Endothelial cell (in vitro differentiated cells): ENCODE measurements at places on chromosomes 1 and 21. TPM values are rescaled to one million over a fixed set of nuclear protein-coding genes. Genes with fewer than 3 reads are reported as not detected.

Gene HSD3B2
- not detected for total RNA-seq

GRCh38 chr1:167905671-167906070, 8.3 kb downstream of the ADCY10 start:
- no peak for DNase-seq

DNA sequence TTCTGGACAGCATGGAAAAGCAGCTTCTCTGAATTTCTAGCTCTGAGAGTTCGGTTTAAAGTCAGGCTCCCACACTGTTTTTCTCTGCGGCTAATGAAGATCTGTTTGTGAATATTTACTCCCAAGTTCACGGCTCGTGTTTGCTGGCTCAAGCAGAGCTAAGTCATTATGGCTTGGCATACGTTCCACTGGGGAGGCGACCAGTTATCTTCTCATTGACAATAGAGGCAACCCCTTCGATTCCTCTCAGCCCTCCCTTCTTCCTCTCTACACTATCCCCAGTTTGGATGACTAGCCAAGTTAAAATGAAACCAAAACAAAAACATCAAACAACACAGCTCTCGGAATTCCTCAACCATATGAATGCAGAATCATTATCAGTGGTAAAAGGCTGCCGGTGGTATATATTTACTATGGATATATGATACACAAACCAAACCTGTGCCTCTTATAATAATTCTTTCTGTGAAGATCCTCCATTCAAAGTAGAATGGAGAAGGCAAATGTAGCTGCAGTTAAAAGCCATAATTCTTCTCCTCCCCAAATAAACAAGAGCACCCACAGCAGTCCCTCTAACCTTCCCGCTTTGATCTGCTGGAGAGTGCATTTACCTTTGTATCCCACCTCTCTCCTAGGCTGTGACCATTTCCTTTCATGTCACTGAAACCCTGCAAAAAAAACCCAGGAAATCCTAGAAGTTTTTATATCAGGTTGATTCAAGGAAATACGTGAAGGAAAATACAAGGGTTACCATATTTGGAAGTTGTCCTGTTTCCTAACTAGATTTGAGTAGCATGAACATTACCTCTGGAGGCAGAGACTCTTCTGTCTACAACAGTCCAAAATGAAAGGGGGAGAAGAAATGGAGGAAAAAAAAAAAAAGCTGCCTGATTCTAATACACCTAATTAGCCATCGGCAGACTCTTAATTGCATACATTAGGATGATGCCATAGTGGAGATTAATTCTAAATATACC, 108.3 kb upstream of the USH2A start:
- no peak for DNase-seq

Gene ALX3
- total RNA-seq: not detected

DNA sequence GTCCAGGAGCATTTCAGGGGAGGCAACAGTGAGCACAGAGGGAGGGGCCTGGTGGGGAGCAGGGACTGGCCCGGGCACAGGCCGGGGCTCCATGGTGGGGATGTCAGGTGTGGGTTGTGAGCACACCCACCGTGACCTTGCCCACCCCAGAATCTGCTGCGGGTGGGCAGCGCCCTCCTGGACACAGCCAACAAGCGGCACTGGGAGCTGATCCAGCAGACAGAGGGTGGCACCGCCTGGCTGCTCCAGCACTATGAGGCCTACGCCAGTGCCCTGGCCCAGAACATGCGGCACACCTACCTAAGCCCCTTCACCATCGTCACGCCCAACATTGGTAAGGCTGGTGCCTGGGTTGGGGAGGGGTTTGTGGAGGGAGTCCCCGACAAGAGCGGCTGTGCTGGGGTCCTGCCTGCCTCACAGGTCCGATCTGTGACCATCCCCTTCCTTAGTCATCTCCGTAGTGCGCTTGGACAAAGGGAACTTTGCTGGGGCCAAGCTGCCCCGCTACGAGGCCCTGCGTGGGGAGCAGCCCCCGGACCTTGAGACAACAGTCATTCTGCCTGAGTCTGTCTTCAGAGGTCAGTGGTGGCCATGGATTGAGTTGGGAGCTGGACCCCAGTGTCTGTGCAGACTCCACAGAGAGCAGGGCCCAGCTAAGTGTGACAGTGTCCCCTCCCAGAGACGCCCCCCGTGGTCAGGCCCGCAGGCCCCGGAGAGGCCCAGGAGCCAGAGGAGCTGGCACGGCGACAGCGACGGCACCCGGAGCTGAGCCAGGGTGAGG, 14.3 kb downstream of the PSRC1 start:
- DNase-seq: no peak

Gene ZNF648
- not detected for total RNA-seq

DNA sequence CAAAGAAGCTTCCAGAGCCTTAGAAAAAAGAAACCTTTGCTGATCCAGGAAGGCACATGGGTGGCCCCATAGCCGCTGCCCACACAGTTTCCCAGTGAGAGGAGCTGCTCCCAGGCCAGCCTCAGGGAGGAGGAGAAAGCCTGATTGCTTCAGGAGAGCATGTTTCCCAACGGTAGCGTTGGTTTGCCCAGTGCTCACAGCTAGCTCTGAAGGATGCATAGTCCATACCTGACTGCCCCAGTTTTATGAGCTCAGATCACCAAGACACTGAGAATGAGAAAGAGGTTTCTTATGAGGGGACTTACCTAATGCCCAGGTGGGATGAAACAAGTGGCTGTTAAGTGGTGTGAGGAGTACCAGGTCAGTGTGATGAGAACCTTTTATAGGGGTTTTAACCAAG, at the start of gene CRNN:
CRNN (minus strand) TSS at position 355 of the 400 bp plus-strand sequence. CDS start 2,030 bp downstream, outside the sequence.
- DNase-seq: no peak

Gene GPR161
- total RNA-seq: 40.9 TPM

GRCh38 chr1:50080904-50081586, 27.7 kb upstream of the ELAVL4 start:
- DNase-seq: peak; percentile 21

DNA sequence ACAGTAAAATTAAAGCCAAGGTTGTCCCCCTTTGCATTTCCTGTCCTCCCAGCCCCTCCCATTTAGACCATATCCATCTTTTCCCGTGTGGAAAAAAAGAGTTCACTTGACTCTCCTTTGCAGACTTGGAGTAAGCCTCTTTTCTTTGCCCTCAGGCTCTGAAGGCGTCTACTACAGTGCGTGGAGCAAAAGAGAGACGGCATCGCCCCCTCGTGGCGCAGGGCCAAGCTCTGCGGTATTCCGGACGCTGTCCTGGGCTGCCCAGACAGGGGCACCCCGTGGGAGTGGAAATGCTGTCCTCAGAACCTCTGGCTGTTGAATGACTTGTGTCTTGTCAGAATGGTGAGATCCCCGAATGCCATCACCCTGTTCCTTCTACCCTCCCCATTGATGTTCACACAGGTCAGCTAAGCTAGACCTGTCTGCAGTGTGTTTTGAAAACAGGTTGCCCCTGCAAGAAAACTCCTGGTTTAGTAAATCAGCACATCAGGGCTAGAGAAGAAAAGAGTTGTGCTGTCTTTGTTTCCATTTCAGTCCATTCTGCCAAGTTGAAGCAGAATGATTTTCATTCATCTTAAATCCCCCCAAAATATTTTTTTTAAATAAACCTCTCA, 12.3 kb upstream of the GJA8 start:
- DNase-seq: peak; percentile 92

Gene PIK3R3
- 38.1 TPM for total RNA-seq

Gene VHLL
- total RNA-seq: not detected

DNA sequence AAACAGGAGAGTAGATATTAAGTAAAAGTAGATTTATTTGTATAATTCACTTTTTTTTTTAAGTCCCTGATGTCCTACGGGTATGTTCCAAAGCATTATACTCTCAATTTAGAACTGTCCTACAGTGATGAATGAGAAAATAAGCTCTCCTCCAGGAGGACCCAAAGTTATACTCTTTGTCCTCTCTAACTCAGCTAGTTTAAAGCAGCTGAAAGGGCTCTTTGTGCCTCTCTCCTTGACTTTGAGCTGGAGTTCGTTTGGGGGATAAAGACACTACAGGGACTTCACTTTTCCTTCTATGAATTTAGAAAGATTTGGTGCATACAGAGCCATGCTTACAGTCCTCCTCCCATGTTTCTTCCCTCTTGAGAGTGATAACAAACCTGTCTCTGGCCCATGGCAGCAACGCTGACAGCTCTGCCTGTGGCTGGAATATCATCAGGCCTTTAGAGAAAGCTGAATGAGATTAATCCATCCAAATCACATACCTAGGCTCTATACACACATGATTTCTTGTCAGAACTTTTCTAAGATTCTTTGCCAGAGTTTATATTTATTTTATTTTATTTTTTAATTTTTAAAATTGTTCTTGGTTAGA, 134.3 kb downstream of the PIK3R3 start:
- no peak for DNase-seq

Gene RHEX
- not detected for total RNA-seq

DNA sequence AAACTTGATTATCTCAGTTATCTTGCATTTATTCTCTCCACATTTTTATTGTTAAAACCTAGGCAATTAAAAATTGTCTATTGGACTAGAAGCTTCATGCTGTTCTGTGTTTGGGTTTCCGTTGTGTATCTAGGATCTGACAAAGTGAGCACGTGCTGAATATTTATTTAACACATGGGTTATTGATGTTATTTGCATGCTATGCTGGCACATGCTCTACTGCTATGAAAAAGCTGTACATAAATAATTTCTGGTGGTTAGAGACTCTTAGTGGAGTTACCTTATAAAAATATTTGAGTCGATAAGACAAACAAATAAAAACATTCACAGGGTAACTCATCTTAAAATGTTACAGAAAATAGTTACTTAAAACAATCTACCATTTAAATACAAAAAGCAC, 1769.7 kb downstream of the MRPL39 start:
- DNase-seq: no peak

- no peak for DNase-seq
Measured at GRCh38 chr1:182262425-182262824, 129.2 kb downstream of the GLUL start.

DNA sequence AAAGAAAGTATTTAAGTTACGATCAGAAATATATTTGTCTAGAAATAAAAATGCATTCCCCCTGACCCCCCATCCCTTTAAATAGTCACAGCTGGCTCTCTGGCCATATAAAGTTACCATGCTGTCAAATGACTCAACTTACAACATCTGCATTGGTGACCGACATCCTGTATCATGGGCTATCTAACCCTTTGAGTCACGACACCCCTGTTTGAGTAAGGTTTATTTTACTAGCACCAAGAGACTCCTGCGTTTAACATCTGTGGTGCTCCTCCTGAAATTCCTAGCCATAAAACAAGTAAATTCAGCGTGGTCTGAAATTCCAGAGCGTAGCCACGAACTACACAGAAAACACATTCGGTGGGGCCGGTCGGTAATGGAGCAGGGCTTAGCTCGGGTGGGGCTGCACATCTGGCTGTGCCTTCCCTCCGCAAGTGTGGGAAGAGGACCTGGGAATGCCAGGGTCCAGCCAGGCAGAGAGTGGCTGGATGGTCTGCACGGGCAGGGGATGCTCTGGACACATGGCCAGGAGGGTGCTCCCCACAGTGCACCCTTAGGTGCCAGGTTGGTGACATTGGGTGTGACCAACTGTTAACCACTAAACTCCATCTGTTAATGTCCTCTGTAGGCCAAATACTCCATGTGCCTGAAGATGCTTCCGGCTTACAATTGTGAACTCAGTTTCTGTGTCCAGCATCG, 53.0 kb upstream of the CLDN14 start:
- no peak for DNase-seq

Gene ERG
- 133 TPM for total RNA-seq

Gene TSPAN1
- 1.1 TPM for total RNA-seq

GRCh38 chr1:246969621-246970020, 37.9 kb upstream of the AHCTF1 start:
- no peak for DNase-seq

DNA sequence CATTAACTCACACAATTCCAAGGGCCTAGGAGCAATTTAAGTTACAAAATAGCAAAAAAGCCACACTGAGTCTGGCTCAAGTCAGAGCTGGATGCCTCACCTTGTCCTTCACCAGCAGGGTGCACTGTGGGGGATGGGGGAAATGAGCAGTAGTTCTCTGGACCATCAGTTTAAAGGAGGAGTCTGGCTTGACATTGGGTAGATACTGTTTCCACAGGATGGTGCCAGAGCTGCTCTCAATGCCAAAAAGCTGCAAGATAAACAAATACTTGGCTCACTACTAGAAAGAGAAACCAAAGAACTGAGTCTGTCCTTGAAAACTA, 18.8 kb downstream of the EMC1 start:
- DNase-seq: no peak

- no peak for DNase-seq
Measured at GRCh38 chr1:172932981-172933380, 117.8 kb downstream of the TNFSF18 start.

Gene LYPD8
- not detected for total RNA-seq

GRCh38 chr1:240927821-240928220, 315.9 kb upstream of the GREM2 start:
- DNase-seq: no peak

DNA sequence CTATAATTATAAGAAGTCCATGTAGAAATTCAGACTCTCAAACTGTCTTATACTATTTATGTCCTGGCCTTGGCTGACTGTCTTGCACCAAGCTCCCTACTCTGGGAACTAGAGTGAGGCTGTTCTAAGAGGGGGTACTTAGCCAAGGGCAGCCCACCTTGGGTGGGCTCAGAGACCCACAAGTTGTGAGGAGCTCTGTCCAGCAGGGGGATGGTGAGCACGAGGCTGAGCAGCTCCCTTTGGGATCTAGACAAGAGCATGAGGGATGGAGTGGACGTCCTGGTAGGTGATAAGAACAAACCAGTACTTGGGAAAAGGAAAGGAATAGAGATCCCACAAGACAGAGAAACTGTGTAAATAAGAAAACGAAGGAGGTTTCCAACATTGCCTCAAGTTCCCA, 127.1 kb upstream of the SLC44A3 start:
- no peak for DNase-seq

GRCh38 chr1:224730540-224730939, 114.4 kb downstream of the CNIH3 start:
- no peak for DNase-seq

DNA sequence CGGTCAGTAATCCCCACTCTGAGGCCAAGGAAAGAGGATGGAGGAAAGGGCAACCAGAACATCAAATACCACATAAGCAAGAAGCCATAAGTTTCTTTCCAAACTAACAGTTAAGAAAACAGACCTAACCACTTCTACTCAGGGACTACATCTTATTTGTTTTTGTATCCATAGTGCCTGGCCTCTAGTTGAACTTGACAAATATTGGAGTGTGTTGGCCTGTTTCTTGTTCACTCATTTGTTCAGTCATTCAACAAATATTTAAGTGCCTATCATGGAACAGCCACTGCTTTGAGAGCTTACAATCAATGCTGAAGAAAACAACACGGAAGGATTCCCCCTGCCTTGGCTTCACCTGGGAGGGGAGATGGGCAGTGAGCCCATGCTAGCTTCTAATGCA, 69.7 kb downstream of the ST6GALNAC3 start:
- DNase-seq: no peak

- DNase-seq: no peak
Measured at GRCh38 chr1:215669806-215670491, 102.8 kb downstream of the KCTD3 start.

DNA sequence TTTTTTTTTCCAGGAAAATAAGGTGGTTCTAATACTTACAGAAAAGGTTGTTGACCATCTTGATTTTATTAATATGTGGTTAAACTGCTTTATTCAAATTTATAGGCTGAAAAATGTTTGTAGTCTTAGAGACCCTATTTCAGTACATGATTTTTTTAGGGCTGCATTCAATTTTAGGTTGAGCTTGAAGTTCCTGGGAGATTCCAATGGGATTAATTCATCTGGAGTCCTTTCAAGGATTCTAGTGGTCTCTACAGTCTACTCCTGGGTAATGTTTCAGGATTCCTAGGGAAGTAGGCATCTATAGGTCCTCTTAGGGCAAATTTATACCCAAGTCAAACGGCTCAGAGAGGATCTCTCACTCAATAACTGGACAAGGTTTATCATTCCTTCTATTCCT, 126.7 kb downstream of the HMCN1 start:
- no peak for DNase-seq

GRCh38 chr1:31196685-31197084, 43.0 kb downstream of the NKAIN1 start:
- DNase-seq: no peak
